AG20443 (cell line): ENCODE measurements at places on chromosomes 7 and 10.

GRCh38 chr7:17040716-17041115, 158.9 kb upstream of the AGR3 start:
- DNase-seq: no peak

DNA sequence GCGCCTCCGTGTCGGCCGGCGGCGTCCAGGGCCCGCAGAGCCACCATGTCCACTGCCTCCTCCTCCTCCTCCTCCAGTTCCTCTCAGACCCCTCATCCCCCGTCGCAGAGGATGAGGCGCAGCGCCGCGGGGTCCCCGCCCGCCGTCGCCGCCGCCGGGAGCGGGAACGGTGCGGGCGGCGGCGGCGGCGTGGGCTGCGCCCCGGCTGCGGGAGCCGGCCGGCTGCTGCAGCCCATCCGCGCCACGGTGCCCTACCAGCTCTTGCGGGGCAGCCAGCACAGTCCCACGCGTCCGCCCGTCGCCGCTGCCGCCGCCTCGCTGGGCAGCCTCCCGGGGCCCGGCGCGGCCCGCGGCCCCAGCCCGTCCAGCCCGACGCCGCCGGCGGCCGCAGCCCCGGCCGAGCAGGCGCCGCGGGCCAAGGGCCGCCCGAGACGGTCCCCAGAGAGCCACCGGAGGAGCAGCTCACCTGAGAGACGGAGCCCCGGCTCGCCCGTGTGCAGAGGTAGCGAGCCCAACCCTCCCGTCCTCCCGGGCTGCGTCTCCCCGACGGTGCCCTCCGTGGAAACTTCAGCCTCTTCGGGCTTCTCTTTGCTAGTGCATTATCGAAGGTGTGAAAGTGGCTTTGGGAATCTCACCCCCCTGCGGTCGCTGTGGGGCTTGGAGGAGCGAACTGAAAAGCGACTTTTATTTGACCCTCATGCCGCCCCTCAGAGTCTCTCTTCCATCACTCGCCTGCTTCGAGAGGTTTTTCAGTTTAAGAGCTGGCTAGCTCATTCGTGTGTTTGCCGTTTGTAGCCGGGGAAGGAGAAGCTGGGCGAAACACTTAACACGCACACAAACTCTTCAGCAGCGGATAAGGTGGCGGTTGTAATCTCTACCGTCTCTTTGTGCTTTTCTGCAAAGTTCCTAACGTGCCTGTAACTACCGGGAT, 975 bp downstream of the GLCCI1 start:
- DNase-seq: peak; percentile 58

- DNase-seq: no peak
Measured at GRCh38 chr10:63561341-63561740, 40.1 kb downstream of the REEP3 start.

- DNase-seq: no peak
Measured at GRCh38 chr10:112141292-112141691, 42.3 kb downstream of the GPAM start.

DNA sequence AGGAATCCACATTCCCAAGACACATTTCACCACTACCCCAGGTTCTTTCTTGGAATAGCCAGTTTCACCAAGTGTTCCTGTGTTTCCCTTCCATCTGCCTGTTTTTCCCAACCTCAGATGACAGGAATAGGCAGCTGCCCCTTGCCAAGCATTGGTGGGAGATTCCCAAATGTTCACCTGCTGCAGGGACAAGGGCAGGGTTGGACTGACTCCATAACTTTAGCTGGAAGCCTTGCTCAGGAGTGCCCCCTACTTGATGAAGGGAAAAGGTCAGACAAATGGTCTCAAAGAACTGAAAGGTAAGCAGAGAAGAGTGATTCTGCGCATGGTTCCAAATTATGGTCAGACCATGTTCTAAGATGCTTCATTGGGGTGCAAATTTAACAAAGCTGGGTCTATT, 45.1 kb upstream of the LYZL1 start:
- DNase-seq: no peak

- DNase-seq: no peak
Measured at GRCh38 chr7:112708236-112708635, 82.0 kb downstream of the TMEM168 start.
